KG1 (cell line): ENCODE measurements at places on chromosomes 16 and 17.

- DNase-seq: no peak
Observed at GRCh38 chr17:45748731-45749310, 35.3 kb upstream of the CRHR1 start.

GRCh38 chr16:81556715-81557284, 112.2 kb downstream of the CMIP start:
- no peak for DNase-seq

DNA sequence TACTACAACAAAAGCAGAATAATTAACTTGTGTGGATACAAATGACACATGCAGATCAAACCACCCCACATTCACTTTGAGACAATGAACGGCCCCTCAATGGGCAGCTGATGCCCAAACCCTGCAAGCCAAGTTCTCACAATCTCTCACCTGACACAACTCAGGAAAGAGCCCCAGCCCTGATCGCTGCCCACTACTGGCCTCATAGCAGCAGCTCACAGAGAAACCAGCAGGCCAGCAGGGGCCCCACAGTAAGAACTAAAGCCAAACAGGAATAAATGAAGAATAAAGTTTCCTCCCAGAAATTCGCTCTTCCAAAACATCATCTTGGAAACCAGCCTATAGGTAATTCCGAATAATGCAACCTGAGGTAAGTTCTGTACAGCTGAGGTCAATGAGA, 7.7 kb downstream of the AKTIP start:
- DNase-seq: no peak

GRCh38 chr17:63735691-63736090, 5.9 kb downstream of the STRADA start:
- DNase-seq: no peak

GRCh38 chr16:6629110-6629509, 703.5 kb upstream of the RBFOX1 start:
- no peak for DNase-seq

GRCh38 chr17:56395787-56396186, 197.7 kb upstream of the NOG start:
- DNase-seq: no peak

DNA sequence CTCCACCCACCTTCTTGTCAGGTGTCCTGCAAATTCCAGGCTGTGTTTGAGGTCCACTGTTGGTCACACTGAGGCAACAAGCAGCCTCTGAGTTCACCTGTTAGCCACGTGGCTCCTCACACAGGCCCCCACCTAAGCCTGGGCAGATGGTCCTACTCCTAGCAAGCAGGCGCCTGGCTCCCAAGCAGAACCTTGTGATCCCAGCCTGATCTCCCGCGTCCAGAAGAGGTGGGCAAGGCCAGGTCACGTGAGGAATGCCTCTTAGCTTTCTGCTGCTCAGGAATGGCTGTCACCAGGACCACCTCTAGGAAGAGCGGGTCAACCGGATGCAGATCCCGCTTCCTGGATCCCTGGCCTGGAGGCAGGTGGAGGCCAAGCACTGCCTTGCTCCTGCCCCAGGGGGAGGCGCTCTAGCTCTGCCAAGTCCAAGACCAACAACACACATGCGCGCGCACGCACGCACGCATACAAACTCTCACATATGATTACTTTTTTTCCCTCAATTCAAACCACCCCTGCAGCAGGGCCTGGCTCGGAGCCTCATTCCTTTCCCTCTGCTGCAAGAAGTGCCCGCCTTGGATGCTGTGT, 9.5 kb downstream of the CYB561 start:
- DNase-seq: no peak

GRCh38 chr17:26962255-26963162, 331.4 kb upstream of the WSB1 start:
- DNase-seq: no peak

DNA sequence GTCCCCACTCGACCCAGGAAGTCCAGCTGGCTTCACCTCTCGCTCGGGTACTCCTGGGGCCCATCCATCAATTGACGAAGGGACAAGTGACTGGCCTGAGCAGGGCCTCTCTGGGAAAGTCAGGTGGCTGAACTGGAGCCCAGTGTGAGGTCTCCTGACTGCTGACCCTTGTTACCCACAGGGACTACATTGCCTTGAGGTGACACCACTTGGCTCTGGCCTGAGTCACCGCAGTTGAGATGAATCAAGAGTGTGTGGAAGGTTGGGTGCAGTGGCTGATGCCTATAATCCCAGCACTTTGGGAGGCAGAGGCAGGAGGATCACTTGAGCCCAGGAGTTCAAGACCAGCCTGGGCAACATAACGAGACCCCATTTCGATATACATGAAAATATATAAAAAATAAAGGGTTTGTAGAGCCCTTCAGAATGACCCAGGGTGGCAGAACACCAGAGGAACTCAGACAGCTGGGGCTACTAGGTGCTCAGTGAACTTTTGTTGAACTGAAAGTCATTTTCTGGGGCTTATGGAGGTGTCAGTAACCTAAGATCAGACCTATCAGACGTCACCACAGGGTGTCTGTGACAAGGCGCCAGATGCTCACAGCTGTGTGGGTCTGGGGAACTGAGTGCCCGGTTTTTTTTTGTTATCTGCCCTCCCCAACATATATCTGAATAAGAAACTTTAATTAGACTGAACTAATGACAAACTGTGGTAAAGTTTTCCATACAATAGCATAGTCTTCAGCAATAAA, 14.8 kb upstream of the ZFP90 start:
- DNase-seq: no peak
